ENCODE measurements at places on chromosomes 6 and 20.

- no peak for DNase-seq
Measured at GRCh38 chr20:61575151-61575937, 323.3 kb downstream of the CDH4 start.

DNA sequence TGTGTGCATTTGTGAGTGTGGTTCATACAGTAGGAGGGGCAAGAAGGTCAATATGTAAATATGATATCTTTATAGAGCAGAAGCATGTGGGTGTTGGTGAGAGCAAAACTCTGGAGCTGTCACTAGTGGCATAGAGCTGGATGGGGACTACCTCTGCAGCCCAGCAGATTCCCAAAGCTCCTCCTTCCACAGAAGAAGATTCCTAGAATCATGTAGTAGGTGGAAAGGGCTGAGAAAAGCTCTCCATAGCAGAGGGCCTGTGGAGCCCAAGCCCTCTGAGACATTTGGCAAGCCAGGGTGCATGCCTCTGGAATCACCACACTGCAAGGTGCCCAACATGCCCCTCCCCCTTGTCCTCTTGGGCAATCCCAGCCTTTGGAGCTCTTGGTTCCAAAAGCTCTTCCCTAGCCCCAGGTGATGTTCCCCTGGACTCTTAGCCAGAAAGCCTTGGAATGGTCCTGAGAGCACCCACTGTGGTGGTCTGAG, 233.2 kb downstream of the LRFN2 start:
- DNase-seq: no peak

- no peak for DNase-seq
Measured at GRCh38 chr6:15101130-15101529, 144.7 kb upstream of the JARID2 start.

- no peak for DNase-seq
Measured at GRCh38 chr6:26157251-26158075, 70.2 kb downstream of the HFE start.

- no peak for DNase-seq
Measured at GRCh38 chr6:25137480-25137879, 141.7 kb upstream of the CARMIL1 start.

DNA sequence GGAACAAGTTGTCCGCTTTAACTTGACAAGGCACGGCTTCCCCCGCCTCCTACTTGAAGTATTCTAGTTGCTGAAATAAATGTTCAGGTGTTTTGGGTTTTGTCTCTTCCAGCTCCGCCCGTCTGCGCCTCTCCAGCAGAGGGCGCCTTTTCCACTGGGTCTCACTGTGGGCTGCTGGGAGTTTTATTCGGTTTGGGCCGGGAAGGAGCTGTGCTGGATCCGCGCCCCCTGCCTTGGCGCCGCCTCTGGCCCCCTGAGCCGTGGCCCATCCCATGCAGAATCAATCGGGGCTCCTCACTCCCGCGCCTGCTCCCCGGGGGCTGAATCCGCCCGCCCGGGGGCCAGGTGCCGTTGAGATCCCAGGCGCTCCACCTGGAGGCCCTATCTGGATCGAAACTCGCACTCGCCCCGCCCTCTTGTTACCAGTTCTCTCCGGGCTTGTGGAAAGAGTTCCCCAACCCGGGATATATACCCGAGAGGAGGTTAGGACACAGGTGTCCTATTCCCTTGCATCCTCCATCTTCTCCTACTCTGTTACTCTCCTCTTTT, 51.0 kb upstream of the TCF21 start:
- peak; percentile 24 for DNase-seq

GRCh38 chr6:138973466-138974153, 14.4 kb downstream of the REPS1 start:
- DNase-seq: no peak

GRCh38 chr6:24394061-24394779, 8.5 kb upstream of the MRS2 start:
- no peak for DNase-seq

DNA sequence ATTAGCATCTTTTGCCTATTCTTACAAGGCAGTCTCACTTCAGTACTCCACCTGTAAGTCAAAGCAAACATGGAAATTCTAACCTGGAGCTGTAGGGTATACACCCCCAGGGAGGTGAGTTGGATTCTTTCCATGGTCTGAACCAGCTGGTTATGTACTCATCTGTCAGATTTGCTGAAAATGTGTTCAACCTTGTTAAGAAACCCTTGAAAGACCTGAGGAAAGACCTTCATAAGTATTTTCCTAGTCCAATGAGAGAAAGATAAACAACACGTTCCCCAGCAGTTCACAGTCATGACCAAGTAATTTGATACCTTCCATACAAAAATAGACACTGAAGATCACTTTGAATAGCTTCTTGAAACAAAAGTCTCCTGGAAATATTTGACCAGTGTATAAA, 42.5 kb downstream of the ID4 start:
- DNase-seq: no peak

DNA sequence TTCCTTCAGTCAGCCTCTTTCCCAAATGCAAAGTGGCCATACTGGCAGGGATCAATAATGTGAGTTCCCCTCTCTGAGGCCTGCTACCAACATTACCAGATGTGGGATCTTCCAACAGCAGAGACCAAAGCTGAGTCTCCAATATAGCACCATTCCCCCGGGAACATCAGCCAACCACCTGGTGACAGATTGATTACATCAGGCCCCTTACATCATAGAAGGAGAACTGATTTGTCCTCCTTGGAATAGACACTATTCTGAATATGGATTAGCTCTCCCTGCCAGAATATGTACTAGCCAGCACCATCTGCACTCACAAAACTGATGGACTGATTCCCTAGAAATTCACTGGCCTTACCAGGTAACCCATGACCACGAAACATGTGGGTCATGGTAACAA, 61.9 kb upstream of the CARMIL1 start:
- no peak for DNase-seq

- DNase-seq: no peak
Measured at GRCh38 chr6:45118754-45119153, 209.4 kb upstream of the RUNX2 start.

DNA sequence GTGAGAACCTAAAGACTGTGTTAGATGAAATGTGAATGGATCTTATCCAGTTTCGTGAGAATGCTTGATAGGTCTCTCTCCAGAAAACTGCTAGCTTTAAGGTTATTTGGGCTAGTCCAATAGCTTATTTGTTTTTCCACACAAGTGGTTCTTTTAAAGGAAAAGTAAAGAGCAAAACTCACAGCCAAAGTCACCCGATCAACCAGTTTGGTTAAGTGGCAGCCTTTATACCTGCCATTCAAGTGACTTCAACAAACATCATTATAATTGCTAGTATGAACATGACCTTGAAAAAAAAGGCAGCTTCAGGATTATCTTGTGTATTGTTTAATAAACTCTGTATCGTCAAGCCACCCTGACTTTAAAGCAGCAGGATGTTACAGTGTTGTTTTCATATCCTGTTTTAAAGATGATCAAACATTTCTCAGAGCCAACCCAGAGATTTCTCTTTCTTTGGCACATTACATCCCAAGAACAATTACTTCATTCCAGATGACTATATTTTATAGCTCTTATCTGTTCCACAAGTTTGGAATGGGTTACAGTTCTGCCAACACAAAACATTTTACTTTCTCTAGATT, 253.4 kb downstream of the EPHA7 start:
- DNase-seq: no peak

DNA sequence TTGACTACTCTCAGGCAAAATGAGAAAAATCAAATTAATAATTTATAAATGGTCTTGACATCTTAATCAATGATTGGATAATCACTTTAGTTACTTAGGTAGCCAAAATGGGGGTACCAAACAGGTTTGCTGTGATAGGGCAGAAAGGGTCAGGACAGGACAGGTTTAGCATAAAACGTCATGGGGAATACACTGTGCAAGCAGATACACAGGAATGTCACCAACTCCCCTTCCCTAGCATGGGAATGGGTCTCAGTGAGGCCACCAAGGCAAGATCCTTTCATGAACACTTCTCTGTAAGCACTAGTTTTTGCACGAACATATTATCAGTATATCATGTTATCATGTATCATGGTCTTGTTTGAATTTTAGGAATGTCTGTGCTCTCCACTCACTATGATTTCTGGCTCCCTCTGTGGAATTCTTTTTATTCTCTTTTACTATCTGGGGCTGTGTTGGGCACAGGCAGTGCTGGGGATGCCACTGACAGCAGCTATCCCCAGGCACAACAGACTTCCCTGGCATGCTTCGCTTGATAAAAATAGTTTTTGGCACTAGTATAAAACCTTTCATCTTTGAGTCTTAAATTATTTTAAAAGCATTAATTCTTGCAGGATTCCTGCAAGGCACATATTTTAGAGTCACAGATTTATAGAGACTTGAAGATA, 18.3 kb downstream of the PTCHD4 start:
- no peak for DNase-seq

- no peak for DNase-seq
Measured at GRCh38 chr6:22653980-22654610, 84.7 kb downstream of the HDGFL1 start.

DNA sequence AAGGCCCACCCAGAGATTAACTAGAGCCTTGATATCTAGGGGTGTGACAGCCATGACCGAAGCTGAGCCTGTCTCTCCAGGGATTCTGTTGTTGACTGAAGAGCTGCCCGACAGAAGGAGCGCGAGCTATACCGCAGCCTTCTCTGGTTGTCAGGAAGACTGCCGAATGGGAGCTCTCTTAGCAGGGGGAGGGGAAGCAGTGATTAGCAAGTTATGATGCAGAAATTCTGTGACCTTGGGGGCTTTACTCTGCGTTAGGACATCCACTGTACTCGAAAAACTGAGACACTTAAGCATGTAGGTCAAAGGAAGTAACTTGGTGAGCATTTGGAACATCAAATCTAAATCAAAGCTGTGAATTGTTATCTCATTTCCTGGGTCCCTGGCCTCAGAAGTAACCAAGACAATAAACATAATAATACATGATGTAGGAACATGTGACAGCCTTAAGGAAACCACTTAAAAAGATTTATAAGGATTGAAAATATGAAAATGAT, 84.7 kb downstream of the MAP3K4 start:
- no peak for DNase-seq

DNA sequence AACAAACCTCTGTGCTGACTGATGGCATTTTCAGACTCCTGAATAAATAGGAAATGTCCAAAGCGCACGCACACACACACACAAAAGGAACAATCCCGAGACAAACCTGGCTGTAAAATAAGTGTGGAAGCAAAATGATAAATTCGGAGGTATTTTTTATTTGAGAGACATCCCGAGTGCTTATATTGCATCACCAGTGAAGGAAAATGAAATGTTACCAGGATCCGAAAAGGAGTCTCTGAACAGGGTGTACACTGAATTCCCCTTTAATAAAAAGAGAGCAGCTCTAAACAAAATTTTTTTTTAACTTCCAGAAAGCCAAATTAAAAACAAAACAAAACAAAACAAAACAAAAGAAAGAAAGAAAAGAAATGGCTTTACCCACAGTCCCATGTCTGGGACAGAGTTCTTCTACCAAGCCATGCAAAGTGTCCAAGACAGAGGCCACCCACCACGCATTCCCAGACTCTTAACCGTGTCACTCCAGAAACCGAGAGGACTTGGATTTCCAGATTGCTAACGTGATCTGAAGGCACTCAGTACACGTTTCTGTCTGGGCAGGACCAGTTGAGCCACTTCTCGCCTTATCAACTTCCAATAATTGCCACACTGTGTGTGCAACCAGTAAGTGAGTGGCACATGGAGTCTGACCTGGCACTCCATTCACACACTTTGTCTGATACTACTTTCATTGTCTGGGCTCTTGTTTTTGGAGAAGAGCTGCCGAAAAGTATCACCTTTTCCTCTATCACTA, 817 bp downstream of the ME1 start:
- DNase-seq: no peak

GRCh38 chr20:42336576-42336975, 718.4 kb upstream of the CHD6 start:
- no peak for DNase-seq

DNA sequence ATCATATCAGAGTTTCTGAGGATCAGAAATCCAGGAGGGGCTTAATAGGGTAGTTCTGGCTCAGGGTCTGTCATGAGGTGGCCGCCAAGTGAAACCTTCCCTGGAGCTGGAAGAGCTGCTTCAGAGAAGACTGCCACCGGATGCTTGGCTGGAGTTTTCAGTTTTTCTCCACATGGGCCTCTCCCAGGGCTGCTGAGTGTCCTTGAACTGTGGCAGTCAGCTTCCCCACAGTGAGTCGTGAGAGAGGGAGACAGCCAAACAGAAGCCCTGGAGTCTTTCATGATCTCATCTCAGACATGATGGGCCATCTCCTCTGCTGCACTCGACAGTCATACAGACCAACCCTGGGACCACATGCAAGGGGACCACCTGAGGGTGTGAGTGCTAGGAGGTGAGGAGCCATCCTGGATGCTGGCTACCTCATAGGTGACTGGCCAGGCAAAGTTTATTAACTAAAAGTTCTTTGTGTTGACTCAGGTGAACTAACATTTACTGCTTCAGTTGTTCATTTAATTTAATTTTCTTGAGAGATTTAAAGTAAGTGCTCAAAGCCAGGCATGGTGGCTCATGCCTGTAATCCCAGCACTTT, 71.5 kb downstream of the SHLD1 start:
- no peak for DNase-seq

DNA sequence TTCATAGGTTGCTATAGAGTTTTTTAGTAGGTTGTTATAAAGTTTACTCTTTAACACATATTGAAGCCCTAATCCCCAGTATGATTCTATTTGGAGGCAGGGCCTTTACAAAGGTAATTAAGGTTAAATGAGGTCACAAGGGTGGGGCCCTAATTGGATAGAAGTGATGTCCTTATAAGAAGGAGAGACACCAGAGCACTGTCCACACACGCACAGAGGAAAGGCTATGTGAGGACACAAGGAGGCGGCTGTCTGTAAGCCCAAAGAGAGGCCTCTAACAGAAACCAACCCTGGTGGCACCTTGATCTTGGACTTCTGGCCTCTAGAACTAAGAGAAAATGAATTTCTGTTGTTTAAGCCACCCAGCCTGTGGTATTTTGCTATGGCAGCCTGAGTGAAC, 98.5 kb downstream of the GJA10 start:
- no peak for DNase-seq

GRCh38 chr6:63635215-63635587, 401 bp upstream of the PHF3 start:
- no peak for DNase-seq

DNA sequence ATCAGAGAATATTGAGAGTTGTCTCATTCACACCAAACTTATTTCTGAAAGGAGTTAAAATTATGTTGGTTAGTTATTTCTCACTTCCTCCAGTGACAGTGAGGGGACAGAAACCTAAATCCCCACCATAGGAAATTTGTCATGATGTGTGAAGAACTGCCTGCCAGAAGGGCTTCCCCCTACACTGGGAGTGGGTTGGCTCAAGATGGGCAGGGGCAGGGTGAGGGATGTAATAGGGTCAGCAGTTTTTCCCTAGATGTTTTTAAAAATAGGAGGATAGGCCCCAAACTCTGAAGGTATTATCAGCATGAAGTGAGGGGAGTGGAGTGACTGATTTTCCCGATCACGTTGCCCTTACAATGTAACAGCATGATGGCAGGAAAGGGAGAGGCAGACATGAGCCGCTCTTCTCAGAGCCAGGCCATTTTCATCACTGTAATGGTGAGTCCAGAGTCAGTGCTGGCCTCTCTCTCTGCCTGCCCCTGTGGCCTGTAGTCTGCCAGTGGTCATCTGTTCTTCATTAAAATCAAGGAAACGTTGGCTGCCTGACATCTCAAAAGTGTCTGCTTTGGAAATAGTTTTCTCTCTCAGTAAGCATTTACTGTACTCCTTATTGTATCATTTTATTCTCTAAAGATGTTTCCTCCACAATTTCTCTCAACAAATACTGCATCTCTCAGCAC, 59.8 kb upstream of the SYNJ2 start:
- no peak for DNase-seq
